ENCODE measurements at places on chromosomes 2 and 18. TPM values are rescaled to one million over a fixed set of nuclear protein-coding genes. Genes with fewer than 3 reads are reported as not detected.

DNA sequence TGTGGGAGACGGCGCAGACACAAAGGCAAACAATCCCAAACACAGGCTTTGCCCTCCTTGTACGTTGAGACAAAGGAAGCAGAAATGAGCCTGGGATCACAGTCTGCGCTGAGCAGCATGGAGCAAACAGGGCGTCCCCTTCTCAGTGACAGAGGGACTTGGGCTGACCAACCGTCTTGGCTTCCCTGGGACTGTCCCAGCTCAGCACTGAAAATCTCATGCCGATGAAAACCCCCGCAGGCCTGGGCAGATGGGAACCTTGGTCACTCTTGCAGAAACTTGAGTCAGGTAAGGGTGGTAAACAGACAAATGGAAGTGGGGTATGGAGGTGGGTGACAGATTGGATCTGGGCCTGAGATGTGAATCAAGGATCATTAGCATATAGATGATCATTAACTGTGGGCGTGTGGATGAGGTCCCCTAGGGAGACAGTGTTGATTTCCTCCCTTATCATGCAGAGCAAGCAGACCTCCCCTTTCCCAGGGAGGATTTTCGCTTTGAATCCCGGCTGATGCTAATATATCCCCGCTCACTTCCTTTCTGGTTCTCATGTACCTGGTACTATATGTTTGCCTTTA, 19.1 kb upstream of the SH3BP4 start:
- H3K4me1 ChIP-seq, result peaks cover 16% of the 10 kb centered on the region
- H3K36me3 ChIP-seq, result no peaks in the 10 kb centered on the region
- peak overlapping the region; percentile 27 for H3K4me3 ChIP-seq
- peaks cover 14% of the 10 kb centered on the region for H3K27me3 ChIP-seq
- H3K27ac ChIP-seq, result peak overlapping the region; percentile 85

DNA sequence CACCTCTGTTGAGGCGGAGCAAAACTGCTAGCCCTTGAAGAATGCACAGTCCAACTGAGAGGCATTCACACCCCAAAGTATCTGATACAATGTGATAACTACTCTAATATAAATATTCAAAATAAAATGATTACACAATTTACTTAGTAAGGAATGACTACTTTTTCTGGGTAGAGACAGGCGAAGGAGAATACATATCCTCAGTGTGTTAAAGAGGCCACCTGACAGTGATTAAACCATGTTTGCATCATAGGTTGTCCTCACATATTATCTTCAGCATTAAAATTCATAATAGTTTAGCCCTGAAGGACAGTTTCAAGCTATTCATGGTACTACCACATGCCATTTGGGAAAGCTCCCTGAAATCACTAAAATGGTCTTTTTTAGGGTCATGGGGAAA, 16.9 kb upstream of the BAZ2B start:
- H3K27ac ChIP-seq, result no peak overlapping the region
- no peaks in the 10 kb centered on the region for H3K4me1 ChIP-seq
- H3K27me3 ChIP-seq, result no peaks in the 10 kb centered on the region
- no peak overlapping the region for H3K4me3 ChIP-seq

- no peak overlapping the region for H3K27ac ChIP-seq
- DNase-seq, result no peak
- H3K27me3 ChIP-seq, result peaks cover 86% of the 10 kb centered on the region
- H3K36me3 ChIP-seq, result peaks cover 1% of the 10 kb centered on the region
- H3K4me3 ChIP-seq, result no peak overlapping the region
These were observed 7.1 kb upstream of the WNT10A start for GRCh38 chr2:218873359-218874194.

DNA sequence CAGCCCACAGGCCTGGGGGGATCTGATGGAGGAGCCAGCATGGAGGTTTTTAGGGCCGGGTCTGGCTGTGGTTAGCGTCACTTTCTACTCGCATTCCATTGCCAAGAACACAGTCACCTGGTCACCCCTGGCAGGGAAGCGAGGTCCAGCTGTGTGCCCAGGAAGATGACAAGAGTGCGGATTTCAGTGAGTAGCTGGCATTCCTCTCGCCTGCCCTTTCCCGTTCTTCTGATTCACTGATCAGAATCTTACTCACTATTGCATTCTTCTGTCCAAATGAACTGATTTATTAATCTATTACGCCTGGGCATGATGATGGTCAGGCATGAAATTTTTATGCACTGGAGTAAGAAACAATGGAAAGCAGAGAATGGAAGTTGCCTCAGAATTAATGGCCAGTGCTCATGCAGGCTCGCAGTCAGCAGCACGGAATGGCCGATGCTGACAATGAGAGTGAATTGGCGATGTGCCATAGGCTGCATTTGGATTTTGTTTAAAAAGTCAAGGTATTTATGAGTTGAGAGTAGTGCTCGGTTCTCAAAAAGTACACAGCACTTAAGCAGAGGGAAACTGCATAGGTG, 76.4 kb upstream of the MGAT5 start:
- no peak overlapping the region for H3K4me3 ChIP-seq
- H3K27me3 ChIP-seq, result no peaks in the 10 kb centered on the region
- peaks cover 42% of the 10 kb centered on the region for H3K4me1 ChIP-seq
- H3K36me3 ChIP-seq, result peaks cover 11% of the 10 kb centered on the region
- DNase-seq, result no peak

DNA sequence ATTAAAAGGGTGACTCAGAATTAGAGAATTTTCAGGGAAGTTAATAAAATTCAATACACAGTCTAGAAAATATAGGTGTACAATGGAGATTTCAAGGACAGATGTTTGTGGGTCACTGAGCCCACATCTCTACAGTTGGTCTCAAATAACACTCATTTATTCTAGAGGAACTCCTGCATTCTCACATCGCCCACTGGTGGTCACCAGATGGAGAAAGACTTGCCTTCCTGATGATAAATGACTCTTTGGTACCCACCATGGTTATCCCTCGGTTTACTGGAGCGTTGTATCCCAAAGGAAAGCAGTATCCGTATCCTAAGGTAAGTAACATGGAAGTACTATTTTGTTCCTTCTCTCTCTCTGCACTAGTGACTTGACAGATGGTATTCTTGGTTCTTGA, 1297.1 kb downstream of the DPP10 start:
- no peak overlapping the region for H3K4me3 ChIP-seq
- H3K27me3 ChIP-seq, result no peaks in the 10 kb centered on the region
- peaks cover 9% of the 10 kb centered on the region for H3K36me3 ChIP-seq
- no peak overlapping the region for H3K27ac ChIP-seq

GRCh38 chr2:72138921-72139381, 8.7 kb downstream of the CYP26B1 start:
- no peak for DNase-seq
- H3K27ac ChIP-seq, result no peak overlapping the region
- peaks cover 11% of the 10 kb centered on the region for H3K27me3 ChIP-seq
- peaks cover 12% of the 10 kb centered on the region for H3K4me1 ChIP-seq

GRCh38 chr2:16478434-16479210, 187.0 kb downstream of the CYRIA start:
- H3K4me3 ChIP-seq, result no peak overlapping the region
- H3K27me3 ChIP-seq, result peaks cover 37% of the 10 kb centered on the region
- H3K27ac ChIP-seq, result no peak overlapping the region
- H3K36me3 ChIP-seq, result no peaks in the 10 kb centered on the region

GRCh38 chr2:8819194-8819593, 18.2 kb downstream of the KIDINS220 start:
- peaks cover 20% of the 10 kb centered on the region for H3K36me3 ChIP-seq
- DNase-seq, result no peak

DNA sequence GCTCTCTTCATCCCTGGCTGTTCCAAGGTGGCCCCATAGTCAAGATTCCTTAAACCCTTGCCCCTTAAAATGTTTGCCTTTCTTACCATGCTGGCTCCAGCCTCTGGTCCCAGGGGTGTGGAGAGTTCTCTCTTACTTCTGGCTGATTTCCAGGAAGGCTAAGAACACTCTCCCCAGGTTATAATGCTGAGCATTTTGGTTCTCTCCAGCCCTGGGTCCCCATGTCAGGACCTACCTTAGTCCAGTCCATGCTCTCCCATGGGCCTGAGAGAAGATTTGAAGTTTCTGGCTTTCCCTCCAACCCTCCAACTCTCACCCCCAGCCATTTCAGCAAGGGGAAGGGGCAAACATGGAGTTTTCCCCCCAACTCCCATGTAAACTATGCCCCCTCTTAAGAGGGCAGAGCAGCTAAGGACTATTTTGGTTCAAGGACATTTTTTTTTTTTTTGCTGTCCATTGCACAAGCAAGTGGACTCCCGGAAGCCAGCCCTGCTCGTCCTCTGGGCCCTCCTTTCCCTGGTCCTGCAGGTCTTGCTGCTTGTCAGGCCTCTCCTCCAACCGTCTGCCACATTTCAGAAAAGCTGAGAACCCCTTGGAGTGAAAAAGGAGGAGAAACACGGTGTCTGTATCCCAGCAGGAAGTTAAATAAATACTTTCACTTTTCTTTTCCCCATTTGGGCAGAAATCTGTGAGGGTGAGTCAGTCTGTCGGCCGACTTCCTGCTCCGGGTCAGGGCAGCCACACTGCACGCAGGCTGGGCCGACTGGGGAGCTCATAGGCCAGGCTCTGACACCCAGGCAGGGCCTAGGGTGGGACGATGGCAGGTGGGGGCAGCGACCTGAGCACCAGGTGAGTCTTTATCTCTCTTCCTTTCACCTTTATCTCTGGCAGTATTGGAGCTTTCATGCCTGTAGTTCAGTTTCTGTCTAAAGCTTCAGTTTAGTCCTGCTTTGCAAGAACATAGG, at the start of gene SP140L:
SP140L (plus strand) TSS at position 741 of the 965 bp plus-strand sequence; CDS start at position 818, 77 bp downstream.
- H3K27me3 ChIP-seq, result no peaks in the 10 kb centered on the region
- H3K36me3 ChIP-seq, result no peaks in the 10 kb centered on the region
- peak within 1 kb of the TSS; percentile 88 for H3K27ac ChIP-seq
- no peak within 1 kb of the TSS for H3K4me3 ChIP-seq

- H3K36me3 ChIP-seq, result no peaks in the 10 kb centered on the region
- no peak overlapping the region for H3K27ac ChIP-seq
- no peak overlapping the region for H3K4me3 ChIP-seq
- no peak for DNase-seq
- H3K4me1 ChIP-seq, result peaks cover 3% of the 10 kb centered on the region
These were observed 135.9 kb downstream of the AFF3 start for GRCh38 chr2:100006516-100006915.

DNA sequence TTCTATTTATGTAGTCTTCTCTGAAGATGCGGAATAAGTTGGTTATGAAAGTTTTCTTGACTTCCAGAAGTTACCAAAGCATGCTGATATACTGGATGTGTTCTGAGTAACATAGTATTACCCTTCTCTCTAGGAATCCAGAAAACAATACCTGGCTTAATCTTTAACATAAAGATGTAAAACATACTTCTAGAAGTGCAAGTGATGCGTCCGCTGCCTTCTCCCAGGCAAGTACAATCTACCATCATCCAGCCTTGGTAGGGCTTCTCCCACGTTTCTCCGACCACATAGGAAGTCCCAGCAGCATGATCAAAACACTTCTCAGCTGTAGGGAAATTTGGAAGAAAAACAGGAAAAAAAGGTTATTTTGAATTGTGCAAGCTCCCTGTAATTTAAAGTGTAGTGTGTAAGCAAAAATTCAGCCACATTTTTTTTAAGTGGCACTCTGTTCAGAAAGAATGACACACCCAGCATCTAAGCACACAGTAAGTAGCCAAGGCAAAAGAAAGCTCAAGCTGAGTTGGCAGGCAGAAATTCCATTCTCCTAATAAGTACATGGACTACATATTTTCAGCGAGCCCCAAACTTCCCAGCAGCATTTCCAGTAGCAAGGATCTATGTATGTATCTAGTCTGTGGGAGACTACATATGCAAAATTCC, 5.2 kb downstream of the FN1 start:
- H3K27ac ChIP-seq, result peak overlapping the region; percentile 62
- no peaks in the 10 kb centered on the region for H3K27me3 ChIP-seq
- H3K36me3 ChIP-seq, result peaks cover 65% of the 10 kb centered on the region
- H3K4me1 ChIP-seq, result peaks cover 43% of the 10 kb centered on the region
- peak overlapping the region; percentile 40 for H3K4me3 ChIP-seq

GRCh38 chr2:143110758-143111428, 18.3 kb upstream of the ARHGAP15 start:
- DNase-seq, result peak; percentile 27
- H3K4me1 ChIP-seq, result peaks cover 6% of the 10 kb centered on the region
- H3K27me3 ChIP-seq, result no peaks in the 10 kb centered on the region

DNA sequence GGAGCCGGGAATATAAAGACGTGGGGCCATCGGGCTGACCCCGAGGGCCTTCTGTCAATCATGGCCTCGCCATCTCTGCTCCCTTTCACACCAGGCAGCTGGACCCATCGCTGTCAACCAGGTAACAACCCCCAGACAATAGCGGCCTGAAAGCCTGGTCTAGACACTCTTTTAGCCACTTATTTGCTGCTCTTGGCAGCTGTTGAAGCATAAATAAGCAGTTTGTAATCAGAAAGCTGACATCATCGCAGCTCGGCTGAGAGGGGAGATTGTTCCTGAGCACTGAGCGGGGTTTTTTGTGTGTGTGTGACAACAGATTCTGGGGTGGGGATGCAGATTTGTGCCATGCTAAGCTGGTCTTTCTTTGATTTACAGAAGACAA, 423.6 kb upstream of the POU3F3 start:
- no peak overlapping the region for H3K4me3 ChIP-seq
- peaks cover 9% of the 10 kb centered on the region for H3K27me3 ChIP-seq
- DNase-seq, result no peak
- H3K27ac ChIP-seq, result no peak overlapping the region
- H3K4me1 ChIP-seq, result peaks cover 4% of the 10 kb centered on the region

- H3K27ac ChIP-seq, result no peak overlapping the region
- H3K4me1 ChIP-seq, result no peaks in the 10 kb centered on the region
- no peaks in the 10 kb centered on the region for H3K36me3 ChIP-seq
- no peak for DNase-seq
These were observed 156.1 kb upstream of the TRIB2 start for GRCh38 chr2:12560618-12561017.

GRCh38 chr2:75604484-75604883, 42.1 kb upstream of the MRPL19 start:
- H3K36me3 ChIP-seq, result no peaks in the 10 kb centered on the region
- H3K27ac ChIP-seq, result no peak overlapping the region
- peaks cover 2% of the 10 kb centered on the region for H3K4me1 ChIP-seq
- H3K27me3 ChIP-seq, result peaks cover 18% of the 10 kb centered on the region
- DNase-seq, result no peak

DNA sequence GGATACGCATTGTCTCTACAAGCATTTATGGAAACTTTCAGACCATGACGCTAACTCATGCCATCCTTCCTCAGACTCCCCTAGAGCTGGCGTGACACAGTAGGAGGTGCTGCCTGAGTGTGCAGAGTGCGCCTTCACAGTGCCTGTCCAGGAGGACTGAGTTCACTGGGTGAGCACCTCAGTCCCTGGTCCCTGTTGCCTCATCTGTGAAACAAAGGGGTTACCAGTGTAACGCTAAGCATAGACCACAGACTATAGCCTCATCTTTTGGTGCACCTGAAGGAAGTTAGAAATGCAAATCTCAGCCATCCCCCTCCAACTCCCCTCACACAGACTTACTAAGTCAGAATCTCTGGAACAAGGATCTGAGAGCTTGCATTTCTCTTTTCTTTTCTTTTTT, 142.8 kb downstream of the TMEM17 start:
- H3K27me3 ChIP-seq, result no peaks in the 10 kb centered on the region
- no peak overlapping the region for H3K27ac ChIP-seq
- H3K4me3 ChIP-seq, result no peak overlapping the region
- no peaks in the 10 kb centered on the region for H3K4me1 ChIP-seq

GRCh38 chr2:33512112-33512511, 35.7 kb downstream of the RASGRP3 start:
- no peak overlapping the region for H3K4me3 ChIP-seq
- H3K27me3 ChIP-seq, result no peaks in the 10 kb centered on the region
- H3K4me1 ChIP-seq, result peaks cover 8% of the 10 kb centered on the region
- no peak overlapping the region for H3K27ac ChIP-seq

UGT1A4 gene
- total RNA-seq, result not detected

SETBP1 gene
- 32.2 TPM for total RNA-seq

SPC25 gene
- 15.8 TPM for total RNA-seq

CPO gene
- not detected for total RNA-seq

EFR3B gene
- total RNA-seq, result 22.1 TPM

BCL2 gene
- 3.8 TPM for total RNA-seq

CRYGA gene
- not detected for total RNA-seq

Measured in progenitor cell of endocrine pancreas (in vitro differentiated cells).